Myometrial cell (primary cell): ENCODE measurements at places on chromosomes 5 and 9. TPM values are rescaled to one million over a fixed set of nuclear protein-coding genes. Genes with fewer than 3 reads are reported as not detected.

Gene GRXCR2
- not detected in 2 replicates for total RNA-seq

Gene NMUR2
- total RNA-seq, result not detected in 2 replicates

Gene GAPT
- total RNA-seq, result not detected in 2 replicates

Gene CPEB4
- total RNA-seq, result 3.2 and 7.8 TPM in 2 replicates

Gene ZBED3
- total RNA-seq, result 0.35 and 1.4 TPM in 2 replicates

Gene TMEM167A
- 43.0 and 45.7 TPM in 2 replicates for total RNA-seq

Gene RGMB
- 19.0 and 33.4 TPM in 2 replicates for total RNA-seq

Gene GLRA1
- not detected in 2 replicates for total RNA-seq

Gene FAM169A
- 0.29 and 1.1 TPM in 2 replicates for total RNA-seq

Gene POLR3G
- total RNA-seq, result 14.1 and 26.9 TPM in 2 replicates

Gene CCL21
- not detected in 2 replicates for total RNA-seq

Gene COL15A1
- 0.35 and 0.58 TPM in 2 replicates for total RNA-seq

Gene RIMOC1
- total RNA-seq, result 12.1 and 14.9 TPM in 2 replicates

Gene HAPLN1
- 0.18 TPM in 1 of 2 replicates, not detected in the other for total RNA-seq

Gene SLCO4C1
- total RNA-seq, result not detected in 2 replicates

Gene EPB41L4A
- under 0.01 TPM in 1 of 2 replicates, not detected in the other for total RNA-seq

Gene FABP6
- total RNA-seq, result not detected in 2 replicates

Gene FGF1
- total RNA-seq, result 0.29 and 1.8 TPM in 2 replicates

Gene PIP5K1B
- not detected in 2 replicates for total RNA-seq

Gene TMEM171
- total RNA-seq, result 8.7 and 9.8 TPM in 2 replicates

Gene SPATA31E1
- total RNA-seq, result under 0.01 and 0.18 TPM in 2 replicates

Gene BARX1
- total RNA-seq, result not detected in 2 replicates

Gene IRX2
- total RNA-seq, result 0.18 and 1.4 TPM in 2 replicates

Gene IFNA14
- total RNA-seq, result not detected in 2 replicates

Gene SYK
- total RNA-seq, result not detected in 2 replicates

Gene TSC1
- 20.8 and 22.7 TPM in 2 replicates for total RNA-seq

Gene DIAPH1
- 36.6 and 46.8 TPM in 2 replicates for total RNA-seq

Gene SPINK4
- not detected in 2 replicates for total RNA-seq

Gene TMEM252
- not detected in 2 replicates for total RNA-seq

Gene SPINK6
- 1.1 TPM in 1 of 2 replicates, not detected in the other for total RNA-seq

Gene TTC33
- 8.6 and 11.0 TPM in 2 replicates for total RNA-seq

Gene ARSI
- total RNA-seq, result 1.2 and 1.8 TPM in 2 replicates

Gene IL9
- not detected in 2 replicates for total RNA-seq

Gene RALGPS1
- 1.1 and 2.0 TPM in 2 replicates for total RNA-seq

Gene ORM2
- not detected in 2 replicates for total RNA-seq

Gene TOR1A
- 70.7 and 101 TPM in 2 replicates for total RNA-seq

Gene SUSD3
- 55.5 and 74.4 TPM in 2 replicates for total RNA-seq

Gene INSL6
- total RNA-seq, result not detected in 2 replicates

Gene PRLR
- total RNA-seq, result 5.8 and 11.5 TPM in 2 replicates

Gene CNTFR
- total RNA-seq, result 0.86 TPM in 1 of 2 replicates, not detected in the other

Gene RECK
- total RNA-seq, result 19.0 and 23.7 TPM in 2 replicates

Gene IFNA13
- total RNA-seq, result not detected in 2 replicates

Gene ENC1
- total RNA-seq, result 11.5 and 21.3 TPM in 2 replicates

Gene FOXD1
- 0.53 TPM in 1 of 2 replicates, not detected in the other for total RNA-seq

Gene SCGB3A2
- total RNA-seq, result not detected in 2 replicates

Gene TMC1
- not detected in 2 replicates for total RNA-seq

Gene FAM151B
- total RNA-seq, result 2.9 and 3.2 TPM in 2 replicates

Gene C6
- not detected in 2 replicates for total RNA-seq
